Stimulated activated CD8-positive, alpha-beta memory T cell treated with anti-CD3 and anti-CD28 coated beads, Interleukin-2, amount 100 ng/mL, for 1 hour (primary cell): ENCODE measurements at places on chromosomes 11 and 22.

GRCh38 chr11:97092823-97093222, 703.0 kb downstream of the JRKL start:
- DNase-seq = no peak

GRCh38 chr11:127873478-127873877, 713.9 kb downstream of the ETS1 start:
- DNase-seq = no peak

- DNase-seq = no peak
These were observed 433.7 kb upstream of the B3GAT1 start for GRCh38 chr11:134845474-134846327.

DNA sequence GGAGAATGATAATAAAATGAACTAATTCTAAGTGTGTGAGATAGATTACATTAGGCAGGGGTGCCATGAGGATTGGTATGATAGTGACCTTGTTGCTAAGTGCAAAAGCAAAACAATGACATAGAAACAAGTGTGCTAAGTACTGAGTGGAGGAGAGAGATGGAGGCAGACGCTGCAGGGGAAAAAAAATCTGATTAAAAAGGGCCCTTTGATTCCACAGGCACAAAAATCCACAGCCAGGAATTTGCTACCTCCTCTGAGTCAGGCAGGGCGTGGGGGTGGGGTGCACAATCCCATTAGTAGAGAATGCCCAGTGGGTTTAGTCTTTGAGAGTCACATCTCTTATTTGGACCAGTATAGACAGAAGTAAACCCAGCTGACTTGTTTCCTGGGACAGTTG, at the start of gene CNTF:
CNTF (plus strand) TSS at position 322 of the 400 bp plus-strand sequence. CDS start 88 bp downstream, outside the sequence.
- DNase-seq = no peak

GRCh38 chr11:123561431-123561800, 93.0 kb downstream of the SCN3B start:
- DNase-seq = no peak

DNA sequence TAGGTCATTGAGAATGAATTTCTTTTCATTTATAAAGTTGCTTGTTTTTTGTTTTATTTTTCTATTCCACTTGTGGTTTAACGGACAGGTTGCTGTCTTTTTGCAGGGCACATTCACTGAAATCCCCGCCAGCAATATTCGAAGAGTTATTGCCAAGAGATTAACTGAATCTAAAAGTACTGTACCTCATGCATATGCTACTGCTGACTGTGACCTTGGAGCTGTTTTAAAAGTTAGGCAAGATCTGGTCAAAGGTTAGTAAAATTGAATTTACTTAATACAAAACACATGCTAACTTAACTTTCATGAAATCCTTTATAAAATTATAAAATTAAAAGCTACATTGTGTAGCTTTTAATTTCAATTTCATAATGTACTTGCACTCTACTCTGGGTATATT, 53.6 kb downstream of the PDHX start:
- DNase-seq = no peak
